ENCODE measurements at places on chromosomes 5 and 9. TPM values are rescaled to one million over a fixed set of nuclear protein-coding genes. Genes with fewer than 3 reads are reported as not detected.

Gene PCDHA1
- under 0.01 TPM for total RNA-seq

DNA sequence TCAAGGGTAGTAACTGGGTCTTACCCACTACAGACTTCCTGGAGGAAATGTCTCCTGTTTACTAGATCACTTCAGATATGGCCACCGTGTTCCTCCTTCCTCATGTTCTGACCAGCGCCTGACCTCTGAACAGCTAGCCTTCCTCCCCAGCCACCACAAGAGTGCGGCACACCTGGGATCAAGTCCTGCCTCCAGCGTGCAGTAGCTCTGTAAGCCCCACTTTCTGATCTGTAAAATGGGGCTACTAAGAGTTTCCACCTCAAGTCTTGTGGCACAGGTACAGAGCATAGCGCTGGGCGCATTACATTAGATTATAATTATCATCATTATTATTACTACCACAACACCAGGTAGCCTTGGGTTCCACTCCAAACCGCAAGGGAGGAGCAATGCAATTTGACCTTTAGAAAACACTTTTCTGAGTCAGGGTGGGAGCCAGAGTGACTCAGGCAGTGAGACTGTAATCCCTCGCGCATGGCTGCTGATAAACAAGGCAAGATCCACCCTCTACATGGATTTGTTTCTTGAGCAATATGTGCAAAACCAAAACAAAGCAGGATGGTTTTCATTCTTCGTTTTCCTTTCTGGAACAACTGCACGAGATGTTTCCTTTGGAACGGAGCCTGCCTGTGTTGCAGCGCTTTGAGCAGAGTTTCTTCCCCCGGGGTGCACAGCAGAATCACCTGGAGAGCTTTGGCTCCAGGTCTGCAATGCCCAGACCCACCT is 65.0 kb upstream of the ANGPTL2 start:
- peak; percentile 99 for DNase-seq

Gene CERCAM
- 86.8 TPM for total RNA-seq

Gene SHOC1
- total RNA-seq: under 0.01 TPM

DNA sequence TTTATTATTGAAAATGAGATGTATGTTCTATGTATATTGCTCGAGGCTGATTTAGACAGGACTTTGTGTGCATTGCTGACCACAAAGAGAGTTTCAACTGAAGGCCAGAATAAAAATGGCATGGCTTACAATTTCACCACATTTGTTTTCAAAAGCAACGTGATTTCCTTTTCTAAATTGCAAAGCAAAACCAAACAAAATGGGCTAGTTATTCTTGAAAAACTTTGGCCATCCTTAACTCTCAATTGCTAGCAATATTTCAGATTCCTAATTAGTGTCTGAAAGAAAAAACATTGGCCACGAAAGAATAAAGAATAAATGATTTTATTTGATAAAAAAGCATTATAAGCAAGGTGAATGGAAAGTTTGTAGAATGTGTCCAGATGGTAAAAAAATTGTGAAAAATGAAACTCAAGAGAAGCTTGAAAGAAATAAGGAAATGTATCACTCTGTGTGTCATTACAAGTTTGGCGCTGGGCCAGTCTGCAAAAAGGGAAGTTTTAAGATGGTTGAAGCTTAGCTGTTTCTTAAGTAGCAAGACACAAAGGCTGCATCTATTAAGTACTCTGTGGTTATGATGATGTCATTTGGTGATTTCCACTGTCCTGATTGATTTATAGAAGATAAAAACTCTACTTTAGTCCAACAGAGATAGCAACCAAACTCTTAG is 89.2 kb upstream of the PRLR start:
- DNase-seq: peak; percentile 49

GRCh38 chr5:151257731-151258181 is 4.8 kb downstream of the GM2A start:
- DNase-seq: peak; percentile 25

Gene LURAP1L
- total RNA-seq: 49.0 TPM

Gene EIF4E1B
- not detected for total RNA-seq

Gene PITX1
- 66.7 TPM for total RNA-seq

- no peak for DNase-seq
These were observed 33.9 kb downstream of the HABP4 start for GRCh38 chr9:96483733-96484390.

GRCh38 chr9:109812818-109813281 is 32.9 kb downstream of the PALM2AKAP2 start:
- peak; percentile 43 for DNase-seq

Gene FAM163B
- not detected for total RNA-seq

Gene CARD9
- 20.0 TPM for total RNA-seq

Gene MPDZ
- 46.4 TPM for total RNA-seq

DNA sequence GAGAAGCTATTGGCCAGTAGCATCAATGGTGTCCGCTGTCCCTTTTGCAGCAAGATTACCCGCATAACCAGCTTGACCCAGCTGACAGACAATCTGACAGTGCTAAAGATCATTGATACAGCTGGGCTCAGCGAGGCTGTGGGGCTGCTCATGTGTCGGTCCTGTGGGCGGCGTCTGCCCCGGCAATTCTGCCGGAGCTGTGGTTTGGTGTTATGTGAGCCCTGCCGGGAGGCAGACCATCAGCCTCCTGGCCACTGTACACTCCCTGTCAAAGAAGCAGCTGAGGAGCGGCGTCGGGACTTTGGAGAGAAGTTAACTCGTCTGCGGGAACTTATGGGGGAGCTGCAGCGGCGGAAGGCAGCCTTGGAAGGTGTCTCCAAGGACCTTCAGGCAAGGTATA is 10.8 kb downstream of the TRIM32 start:
- DNase-seq: no peak

Gene FGF18
- total RNA-seq: under 0.01 TPM

DNA sequence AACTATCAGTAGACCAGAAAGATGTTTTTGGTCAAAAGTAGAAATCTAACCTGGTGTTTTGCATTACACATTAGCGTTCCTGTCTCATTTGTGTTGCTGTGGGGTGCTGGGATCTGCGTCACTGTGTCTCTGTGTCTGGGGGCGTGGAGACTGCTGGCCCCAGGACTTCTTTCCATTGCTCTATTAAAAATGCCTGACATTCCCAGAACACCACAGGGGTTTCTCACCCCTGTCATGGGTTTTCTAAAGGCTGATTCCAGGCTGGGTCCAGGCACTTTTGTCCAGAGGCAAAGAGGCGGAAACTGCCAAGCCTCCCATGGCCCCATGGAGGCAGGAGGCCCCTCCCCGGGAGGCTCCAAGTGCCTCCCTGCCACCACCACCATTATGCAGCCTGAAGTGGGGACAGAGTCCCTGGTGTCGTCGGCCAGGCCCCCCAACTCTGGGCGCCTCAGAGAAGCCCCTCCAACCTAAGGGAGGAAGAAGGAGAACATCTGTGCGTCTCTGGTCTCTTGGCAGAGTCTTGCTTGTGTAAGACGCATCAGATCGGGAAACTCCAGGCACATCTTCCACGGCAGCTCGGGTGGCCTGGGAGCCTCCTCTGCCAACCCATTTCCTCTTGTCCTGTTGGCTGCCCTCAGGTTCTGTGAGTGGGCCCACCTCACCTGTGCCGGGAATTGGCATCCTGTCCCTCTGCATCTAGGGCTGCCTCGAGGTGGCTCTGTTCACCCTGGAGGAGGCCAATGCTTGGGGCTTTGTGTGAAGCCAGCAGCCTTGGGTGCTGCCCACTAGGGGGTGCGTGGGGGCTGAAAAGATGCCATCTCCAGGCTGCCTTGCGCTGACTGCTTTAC is 13.8 kb upstream of the PLEKHG4B start:
- peak; percentile 13 for DNase-seq

Gene TMEM174
- not detected for total RNA-seq

Gene ECM2
- total RNA-seq: 2.6 TPM

- DNase-seq: no peak
These were observed 57.6 kb downstream of the TMOD1 start for GRCh38 chr9:97559111-97559514.

Gene PPP3R2
- not detected for total RNA-seq

GRCh38 chr5:122715095-122715494 is 59.8 kb upstream of the SNX2 start:
- DNase-seq: no peak

DNA sequence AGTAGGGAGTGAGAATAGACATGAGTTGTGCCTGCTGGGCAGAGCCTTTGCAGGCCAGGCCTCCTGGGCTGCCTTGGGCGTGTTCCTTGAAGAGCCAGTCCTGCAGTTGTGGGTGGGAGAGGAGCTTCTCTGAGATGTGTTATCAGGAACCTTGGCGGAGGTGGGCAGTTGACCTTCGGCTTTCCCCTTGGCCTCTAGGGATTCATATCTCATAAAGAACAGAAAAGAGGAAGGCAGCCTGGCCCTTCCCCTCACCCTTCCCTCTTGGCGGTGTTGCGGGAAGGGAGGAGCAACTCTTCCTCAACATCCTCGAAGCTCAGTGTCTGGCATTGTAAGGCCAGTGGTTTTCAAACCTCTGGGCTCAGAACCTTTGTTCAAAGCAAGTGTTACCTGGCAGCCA is 59.2 kb downstream of the DAPK1 start:
- DNase-seq: no peak

DNA sequence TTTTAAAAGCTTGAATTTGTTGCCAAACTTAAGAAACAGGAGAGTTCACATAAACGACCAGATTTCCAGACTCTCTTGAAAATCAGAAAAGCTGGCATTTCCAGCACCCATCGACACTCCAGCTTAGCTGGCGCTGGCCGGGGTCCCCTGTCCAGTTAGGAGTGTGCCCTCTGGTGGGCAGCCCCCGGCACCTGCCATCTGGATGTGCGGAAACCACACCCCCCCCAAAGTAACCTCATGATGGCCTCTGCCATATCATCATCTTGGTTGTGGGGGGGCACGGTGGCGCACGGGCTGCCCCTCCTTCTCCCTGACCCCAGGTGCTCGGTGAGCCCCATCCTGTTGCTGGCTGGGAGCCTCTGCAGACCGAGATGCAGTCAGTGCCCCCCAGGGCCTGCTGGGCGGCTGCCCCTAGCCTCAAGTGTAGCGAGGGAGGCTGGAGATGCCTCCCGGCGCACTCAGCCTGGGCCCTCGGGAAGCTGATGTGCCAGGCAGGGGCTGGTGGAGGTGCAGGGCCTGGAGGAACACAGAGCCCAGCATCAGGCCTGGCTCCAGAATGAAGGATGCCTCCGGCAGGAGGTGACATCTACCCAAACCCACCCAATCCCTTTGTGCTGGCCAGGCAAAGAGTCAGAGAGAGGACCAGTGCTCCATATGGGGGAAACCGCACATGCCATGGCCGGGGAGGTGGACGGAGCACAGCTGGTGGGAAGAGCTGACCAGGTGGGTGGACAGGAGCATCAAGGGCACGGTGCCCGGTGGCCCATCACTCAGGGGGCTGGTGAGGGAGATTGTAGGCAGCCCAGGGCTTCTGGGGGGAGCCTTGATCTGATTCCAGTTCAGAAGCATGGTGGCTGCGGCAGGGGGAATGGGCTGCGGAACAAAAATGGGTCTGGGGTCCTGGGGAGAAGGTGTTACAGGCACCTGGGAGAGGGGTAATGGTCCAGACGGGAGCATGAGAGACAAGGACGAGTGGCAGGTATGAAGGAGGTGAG is 70.6 kb downstream of the ADAMTS2 start:
- no peak for DNase-seq

Gene SYNPO
- total RNA-seq: 7.3 TPM

DNA sequence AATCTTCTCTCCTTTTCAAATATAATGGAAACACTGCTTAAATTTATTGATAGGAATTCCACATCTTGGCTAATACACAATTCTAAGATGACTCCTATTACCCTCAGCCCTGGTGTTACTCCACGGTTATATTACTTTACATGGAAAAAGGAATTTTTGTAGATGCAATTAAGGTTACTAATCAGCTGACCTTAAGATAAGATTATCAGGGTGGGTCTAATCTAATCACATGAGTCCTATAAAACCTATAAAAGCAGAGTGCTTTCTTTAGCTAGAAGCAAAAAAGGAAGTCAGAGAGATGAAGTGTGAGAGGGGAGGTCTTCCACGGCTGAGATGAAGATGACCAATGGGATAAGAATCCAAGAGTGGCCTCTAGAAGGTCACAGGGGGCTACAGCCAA is 268.6 kb downstream of the PDE4D start:
- DNase-seq: no peak

DNA sequence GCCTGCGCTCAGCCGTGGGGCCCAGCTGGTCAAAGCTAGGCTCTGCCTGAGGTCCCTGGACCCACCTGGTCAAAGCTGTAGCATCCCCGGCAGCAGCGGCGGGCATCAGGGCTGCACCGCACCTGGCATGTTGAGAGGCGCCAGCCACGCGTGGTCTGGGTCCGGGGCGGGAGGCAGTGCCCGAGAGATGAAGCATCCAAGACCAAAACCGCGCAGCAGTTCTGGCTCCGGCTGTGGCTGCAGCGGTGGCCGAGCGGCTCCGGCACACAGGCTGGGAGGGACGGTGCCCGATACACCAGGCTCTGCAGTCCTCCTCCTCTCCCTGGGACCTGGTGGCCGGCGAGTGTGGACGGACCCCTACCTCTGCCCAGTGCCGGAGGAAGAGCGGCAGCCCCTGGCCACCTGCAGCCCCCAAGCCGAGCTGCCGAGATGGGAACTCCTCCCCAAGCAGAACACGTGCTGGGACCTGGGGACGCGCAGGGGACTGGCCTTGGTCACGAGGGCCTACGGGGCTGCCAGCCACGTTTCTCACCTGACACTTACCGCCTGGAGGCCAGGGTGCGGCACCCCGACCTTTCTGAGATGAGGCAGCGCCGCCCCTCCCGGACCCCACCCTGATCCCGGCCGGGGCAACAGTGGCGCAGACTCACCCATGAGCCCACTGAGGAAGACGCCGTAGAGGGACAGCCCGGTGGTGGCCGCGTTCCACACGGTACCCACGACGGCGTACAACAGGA is 33.0 kb downstream of the SLC9A3 start:
- no peak for DNase-seq

- DNase-seq: peak; percentile 80
These were observed 13.8 kb upstream of the ERGIC1 start for GRCh38 chr5:172820046-172820767.

Gene SV2C
- total RNA-seq: not detected

GRCh38 chr5:90560771-90561170 is 2.2 kb downstream of the ADGRV1 start:
- DNase-seq: no peak

DNA sequence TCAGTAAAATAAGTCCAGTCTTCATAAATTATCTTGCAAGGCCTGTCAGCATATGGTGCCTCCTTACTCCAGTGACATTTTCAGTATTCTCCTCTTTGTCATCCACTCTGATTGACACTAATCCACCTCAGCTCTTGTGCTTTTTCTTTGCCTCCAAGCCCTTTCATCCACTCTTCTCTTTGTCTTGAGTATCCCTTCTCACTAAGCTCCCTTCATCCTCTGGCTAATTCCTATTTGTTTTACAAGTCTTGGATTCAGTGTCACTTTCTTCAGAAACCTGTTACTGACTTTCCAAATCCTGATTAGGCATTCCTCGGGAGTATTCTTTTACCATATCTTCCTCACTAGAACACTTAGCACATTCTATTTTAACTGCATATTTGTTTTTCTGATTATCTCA is 100.6 kb upstream of the VCAN start:
- no peak for DNase-seq

DNA sequence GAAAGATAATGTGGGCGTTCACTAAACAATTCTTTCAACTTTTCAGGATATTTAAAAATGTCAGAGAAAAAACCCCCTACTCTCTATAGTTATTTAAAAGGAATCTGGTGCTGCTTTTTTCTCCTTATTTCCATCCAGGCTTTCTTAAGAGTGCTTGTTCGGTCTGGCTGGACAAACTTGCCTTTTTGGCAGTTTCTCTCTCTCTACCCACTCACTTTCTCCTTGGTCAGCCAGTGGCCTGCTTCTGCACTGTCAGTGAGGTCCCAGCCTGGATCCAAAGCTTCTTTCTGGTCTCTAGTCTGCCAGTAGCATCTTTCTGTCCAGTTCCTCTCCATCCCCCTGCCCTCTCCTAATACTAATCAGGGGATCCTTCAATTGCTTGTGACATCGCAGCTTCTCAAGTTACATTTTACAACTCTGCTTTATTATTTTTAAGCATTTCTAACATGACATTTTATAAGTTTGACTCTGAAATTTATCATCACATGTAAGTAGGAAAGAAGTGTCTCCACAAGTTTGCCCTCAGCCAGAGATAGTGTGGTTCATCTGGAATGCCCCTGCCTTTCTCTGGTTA is 50.4 kb downstream of the PIK3R1 start:
- peak; percentile 35 for DNase-seq
